ENCODE measurements at places on chromosomes 16 and 17.

GRCh38 chr17:51479303-51479702 lies 219.0 kb downstream of the UTP18 start:
- DNase-seq = no peak

- no peak for DNase-seq
Observed at GRCh38 chr16:57349212-57350031, 9.2 kb upstream of the CCL22 start.

DNA sequence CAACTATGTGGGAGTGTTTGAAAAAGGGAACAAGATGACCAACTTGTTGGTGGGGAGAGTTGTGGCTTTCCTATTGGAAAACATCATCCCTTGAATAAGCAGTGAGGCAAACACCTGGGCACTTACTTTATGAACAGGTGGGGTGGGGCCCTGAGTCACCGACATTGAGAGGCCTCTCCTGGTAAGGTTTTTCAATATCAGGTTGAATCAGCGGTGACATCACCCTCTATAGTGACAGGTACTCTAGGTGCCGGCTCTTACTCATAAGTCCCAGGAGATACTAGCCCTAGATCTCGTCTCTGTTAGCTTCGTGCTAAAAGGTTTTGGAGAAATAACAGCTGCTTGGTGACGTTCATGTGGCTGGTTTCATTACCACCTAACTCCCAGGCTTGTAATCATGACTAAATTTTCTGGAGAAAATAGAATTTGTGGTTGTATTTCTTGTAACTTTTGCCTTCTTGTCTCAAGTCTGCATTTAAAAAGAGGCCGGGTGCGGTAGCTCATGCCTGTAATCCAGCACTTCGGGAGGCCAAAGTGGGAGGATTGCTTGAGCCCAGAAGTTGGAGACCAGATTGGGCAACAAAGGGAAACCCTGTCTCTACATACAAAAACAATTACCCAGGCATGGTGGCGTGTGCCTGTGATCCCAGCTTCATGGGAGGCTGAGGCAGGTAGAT lies 19.3 kb downstream of the CDH1 start:
- DNase-seq = no peak

- no peak for DNase-seq
Observed at GRCh38 chr17:50201276-50201854, at the start of gene COL1A1. Gene COL1A1 (minus strand): TSS chr17:50201631. CDS start chr17:50201513, 118 bp downstream.

DNA sequence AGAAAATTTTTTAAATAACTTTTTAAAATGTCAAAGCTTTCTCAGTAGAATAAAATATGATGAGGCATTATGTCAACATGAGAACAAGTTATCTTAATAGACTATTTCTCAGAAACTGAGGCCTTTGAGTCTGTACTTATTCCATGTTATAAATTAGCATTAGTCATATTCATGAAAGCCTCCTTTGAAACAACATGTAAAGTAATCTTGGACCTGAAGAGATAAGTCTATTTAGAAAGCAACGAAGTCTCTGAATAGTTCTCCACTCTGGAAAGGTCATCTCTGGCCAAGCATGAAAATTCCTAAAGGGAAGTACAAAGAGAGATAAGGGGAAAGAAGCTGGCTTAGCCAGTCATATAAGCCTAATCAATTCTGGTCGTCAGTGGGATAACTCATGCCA lies 150.8 kb downstream of the CYB561 start:
- no peak for DNase-seq

GRCh38 chr17:27339198-27339835 lies 45.4 kb downstream of the WSB1 start:
- DNase-seq = no peak

DNA sequence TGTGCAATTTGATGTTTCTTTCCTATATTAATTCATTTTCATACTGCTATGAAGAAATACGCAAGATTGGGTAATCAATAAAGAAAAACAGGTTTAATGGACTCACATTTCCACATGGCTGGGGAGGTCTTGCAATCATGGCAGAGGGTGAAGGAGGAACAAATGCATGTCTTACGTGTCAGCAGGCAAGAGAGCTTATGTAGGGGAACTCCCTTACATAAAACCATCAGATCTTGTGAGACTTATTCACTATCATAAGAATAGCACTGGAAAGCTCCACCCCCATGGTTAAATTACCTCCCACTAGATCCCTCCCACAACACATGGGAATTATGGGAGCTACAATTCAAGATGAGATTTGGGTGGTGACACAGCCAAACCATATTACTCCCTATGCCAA lies 418.9 kb upstream of the MAF start:
- DNase-seq = no peak

DNA sequence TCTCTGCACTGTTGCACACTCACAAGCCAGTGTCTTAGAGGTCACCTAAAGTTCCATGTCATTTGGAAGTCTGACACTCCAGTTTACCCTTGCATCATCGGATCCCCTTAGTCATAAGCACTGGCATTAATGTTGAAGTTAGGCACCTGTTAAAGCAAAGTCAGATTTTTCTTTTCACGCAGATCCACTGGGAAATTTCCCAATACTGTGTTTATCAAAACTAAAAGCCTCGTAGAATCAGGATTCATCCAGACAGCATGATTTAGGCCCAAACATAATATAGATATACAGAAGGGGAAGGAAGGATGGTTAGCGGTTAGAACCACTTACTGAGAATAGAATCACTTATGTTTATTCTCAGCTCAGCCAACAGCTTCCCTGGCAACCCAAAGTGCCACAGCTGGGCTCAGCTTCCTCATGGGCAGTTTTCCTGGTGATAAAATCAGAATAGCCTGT lies 30.1 kb upstream of the HAPSTR1 start:
- DNase-seq = no peak

- no peak for DNase-seq
Observed at GRCh38 chr17:48129981-48130380, 22.4 kb downstream of the SNX11 start.

GRCh38 chr17:29042679-29043538 lies at the start of gene PIPOX:
Gene PIPOX (plus strand): TSS chr17:29043141. CDS start chr17:29043226, 85 bp downstream.
- no peak for DNase-seq

DNA sequence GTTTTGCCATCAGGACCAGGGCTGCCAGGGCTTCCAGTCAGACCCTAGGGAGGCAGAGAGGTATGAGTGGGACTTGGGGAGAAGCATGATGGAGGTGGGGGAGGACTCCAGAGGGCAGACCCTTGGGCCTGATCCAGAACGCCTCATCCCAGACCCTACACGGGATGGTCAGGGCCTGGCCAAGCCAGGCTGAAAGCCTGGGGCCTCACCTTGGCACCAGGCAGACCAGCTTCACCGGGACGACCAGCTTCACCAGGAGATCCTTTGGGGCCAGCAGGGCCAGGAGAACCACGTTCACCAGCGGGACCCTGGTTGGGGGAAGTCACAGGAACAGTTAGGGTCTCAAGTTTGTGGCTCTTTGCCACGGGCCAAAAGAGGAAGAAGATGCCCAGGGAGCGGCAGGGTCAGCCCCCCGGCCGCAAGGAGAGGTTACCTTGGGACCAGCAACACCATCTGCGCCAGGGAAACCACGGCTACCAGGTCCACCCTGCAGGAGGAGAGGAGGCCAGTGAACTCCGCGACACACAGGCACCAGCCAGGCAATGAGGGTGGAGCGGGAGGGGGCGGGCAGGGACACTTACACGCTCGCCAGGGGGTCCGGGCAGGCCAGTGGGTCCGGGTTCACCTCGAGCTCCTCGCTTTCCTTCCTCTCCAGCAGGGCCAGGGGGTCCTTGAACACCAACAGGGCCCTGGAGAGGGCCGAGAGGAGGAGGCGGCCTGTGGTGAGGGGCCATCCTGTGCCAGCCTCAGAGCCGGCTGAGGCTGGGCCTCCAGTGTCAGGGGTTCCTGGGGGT lies 7.1 kb downstream of the COL1A1 start:
- DNase-seq = no peak

GRCh38 chr16:67703626-67704025 lies 15.5 kb downstream of the GFOD2 start:
- DNase-seq = no peak

- no peak for DNase-seq
Observed at GRCh38 chr17:80873307-80873951, 118.2 kb upstream of the CHMP6 start.

DNA sequence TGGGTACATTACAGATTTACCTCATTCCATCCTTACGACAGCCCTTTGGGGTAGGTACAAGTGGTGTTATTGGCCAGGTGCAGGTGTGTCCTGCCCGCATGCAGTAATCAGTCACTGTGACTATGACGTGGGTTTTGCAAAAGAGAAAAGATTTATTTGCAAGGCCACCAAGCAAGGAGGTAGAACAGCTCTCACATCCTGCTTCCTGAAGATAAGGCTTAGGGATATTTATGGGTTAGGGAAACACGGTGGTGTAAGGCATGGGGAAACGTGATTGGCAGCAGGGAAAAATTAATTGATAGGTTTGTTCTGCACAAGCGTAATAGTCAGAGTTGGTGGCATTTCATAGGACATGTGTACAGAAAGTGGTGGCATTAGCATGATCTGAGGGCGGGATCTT lies 214.8 kb downstream of the PARN start:
- DNase-seq = no peak

- DNase-seq = no peak
Observed at GRCh38 chr16:89862732-89863131, 10.7 kb upstream of the TCF25 start.

DNA sequence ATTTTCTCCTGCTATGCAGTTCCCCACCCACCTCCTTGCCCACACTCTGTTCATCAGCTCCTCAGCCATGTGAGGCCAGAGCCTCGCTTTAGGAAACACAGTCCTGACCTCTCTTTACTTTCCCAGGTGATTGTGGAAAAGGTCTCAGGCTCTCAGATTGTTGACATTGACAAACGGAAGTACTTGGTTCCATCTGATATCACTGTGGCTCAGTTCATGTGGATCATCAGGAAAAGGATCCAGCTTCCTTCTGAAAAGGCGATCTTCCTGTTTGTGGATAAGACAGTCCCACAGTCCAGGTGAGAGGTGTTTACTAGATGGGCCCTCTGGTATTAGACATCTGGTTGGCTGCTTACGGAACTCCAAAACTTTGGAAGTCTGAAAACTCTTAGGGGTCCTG lies 1.7 kb downstream of the GABARAPL2 start:
- DNase-seq = no peak

DNA sequence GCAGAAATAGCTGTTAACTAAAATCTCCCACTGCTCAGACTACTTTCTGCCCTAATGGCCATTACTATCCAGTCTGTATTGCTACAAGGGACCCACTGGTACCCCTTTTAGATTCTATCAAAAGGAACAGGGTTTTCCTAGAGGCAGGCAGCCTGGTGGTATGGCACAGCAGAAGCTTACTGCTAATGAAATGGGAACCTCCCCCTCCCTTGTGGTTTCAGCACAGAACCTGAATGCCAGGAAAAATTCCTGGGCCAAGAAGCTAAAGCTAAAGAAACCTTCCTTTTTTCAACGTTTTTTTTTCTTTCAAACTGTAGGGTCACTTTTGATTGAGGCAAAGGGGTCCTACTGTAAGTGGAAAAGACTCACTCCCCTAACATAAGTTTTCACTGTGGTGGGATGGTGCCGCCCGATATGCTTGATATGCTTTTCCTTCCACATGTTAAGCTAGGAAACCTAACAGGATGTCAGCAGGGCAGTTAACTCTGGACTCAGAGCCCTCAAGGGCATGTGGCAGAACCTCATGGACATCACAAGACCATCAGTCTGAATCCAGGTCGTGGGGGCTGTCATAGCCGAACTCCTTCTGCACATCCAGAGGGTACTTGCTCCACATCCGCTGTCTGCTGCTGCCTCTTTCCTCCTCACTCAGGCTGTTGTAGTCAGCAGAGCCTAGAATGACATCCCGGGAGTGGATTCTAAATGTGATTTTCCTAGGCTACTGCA lies 9.8 kb downstream of the SLC7A6OS start:
- DNase-seq = no peak

DNA sequence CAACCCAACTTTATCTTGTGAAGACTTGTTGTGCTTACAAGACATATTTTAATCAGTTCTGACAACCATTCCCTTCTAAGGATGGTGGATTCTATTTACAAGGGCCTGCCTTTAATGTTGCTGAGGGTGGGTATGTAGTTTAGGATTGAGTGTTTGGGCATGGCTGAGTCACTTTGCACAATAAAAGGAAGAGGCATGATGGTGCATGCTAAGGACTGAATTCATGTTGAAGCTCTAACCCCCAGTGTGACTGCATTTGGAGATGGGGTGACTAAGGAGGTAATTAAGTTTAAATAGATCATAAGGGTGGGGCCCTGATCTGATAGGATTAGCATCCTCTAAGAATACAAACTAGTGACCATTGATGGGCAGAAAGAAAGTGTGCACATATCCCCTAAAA lies 196.1 kb upstream of the HS3ST3A1 start:
- DNase-seq = no peak

GRCh38 chr16:3051494-3051893 lies 5.1 kb downstream of the MMP25 start:
- DNase-seq = no peak

- no peak for DNase-seq
Observed at GRCh38 chr16:50671644-50672260, 9.4 kb downstream of the SNX20 start.

DNA sequence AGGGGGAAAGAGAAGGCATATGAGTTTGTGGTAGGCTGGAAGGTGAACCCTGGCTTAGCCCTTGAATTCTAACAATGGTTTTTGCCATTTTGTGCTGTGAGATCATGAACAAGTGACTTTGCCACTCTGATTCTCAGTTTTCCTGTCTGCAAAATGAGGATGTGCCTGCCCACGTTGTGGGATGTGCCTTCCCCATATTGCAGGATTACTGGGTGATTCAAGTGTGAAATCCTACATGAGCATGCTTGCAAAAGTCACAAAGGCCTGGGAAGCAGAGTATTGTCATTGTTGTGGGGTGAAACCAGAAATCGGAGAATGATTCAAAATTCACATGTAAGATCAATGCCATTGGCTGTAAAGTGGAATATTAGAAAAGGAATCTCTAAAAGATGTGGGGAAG lies 28.6 kb upstream of the TVP23A start:
- DNase-seq = no peak

DNA sequence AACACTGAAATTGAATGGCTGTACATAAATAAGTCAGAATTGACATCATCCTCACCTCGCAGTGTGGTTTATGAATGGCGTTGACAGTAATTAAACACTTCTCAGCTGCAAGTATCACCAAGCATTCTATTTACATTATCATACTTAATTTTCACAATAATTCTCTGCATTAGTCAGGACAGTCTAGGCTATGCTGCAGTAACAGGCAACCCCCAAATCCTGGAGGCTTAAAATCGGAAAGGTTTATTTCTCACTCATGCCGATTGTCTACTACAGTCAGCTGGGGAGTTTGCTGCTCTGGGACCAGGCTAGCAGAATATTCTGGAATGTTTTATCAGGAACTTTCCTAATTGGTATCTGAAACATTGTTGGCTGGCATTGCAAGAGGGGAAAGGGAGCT lies 493.2 kb upstream of the ERCC4 start:
- no peak for DNase-seq

DNA sequence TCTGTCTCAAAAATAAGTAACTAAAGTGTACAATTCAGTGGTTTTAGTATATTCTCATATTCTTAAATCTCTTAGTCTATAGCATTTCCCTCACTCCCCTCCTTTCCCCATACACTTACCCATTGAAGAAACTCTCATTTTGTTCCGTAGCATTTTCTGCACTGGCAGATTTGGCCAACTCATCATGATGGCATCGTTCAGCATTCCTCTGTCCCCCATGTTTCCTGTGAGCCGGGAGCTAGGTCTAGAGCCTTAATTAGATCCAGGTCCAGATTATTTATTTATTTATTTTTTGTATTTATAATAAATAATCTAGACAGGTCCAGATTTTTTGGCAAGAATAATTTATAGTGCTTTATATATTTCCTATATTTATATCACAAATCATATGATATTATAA lies 31.0 kb downstream of the HEATR3 start:
- peak; percentile 50 for DNase-seq
